ENCODE measurements at places on chromosomes 16 and 17. TPM values are rescaled to one million over a fixed set of nuclear protein-coding genes. Genes with fewer than 3 reads are reported as not detected.
A peak's percentile ranks its signal among the peaks of the same experiment; 100 is the strongest.

Gene ANKFN1
- total RNA-seq = not detected

Gene FAM171A2
- total RNA-seq = 0.78 TPM

DNA sequence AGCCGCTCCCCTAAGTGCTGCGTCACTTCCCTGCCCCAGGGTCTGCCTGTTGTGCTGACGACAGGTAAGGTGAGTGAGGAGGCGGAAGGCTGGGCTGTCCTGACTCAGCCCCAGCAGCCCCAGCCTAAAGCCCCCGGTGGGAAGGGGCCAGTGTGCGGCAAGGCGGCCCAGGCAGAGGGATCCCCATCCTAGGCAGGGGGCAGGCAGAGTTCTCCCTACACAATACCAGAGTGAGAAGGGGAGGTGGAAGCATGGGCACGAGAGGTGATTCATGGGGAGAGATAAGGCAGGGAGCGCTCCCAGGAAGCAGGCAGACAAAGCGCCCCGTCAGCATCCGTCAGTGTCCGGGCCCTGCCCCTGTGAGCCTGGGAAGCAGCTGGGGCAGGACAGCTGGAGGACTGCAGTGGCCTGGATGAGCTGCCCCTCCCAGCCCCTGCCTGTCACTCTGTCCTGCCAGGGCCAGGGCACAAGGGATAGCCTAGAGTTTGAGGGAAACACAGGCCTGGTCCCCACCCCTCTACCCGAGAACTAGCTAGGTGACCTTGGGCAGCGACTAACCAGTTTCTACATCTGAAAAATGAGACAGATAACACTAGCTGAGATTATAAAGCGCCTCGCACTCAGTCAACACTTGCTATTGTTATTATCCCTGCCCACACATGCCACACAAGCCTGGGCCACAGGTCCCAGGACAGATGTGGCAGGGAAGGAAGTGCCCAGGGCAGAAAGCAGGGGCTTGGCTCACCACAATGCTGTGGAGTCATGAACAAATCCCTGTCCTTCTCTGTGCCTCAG, 3.8 kb downstream of the FAM83G start:
- H3K4me3 ChIP-seq = no peak overlapping the region
- H3K27ac ChIP-seq = no peak overlapping the region
- no peaks in the 10 kb centered on the region for H3K27me3 ChIP-seq
- H3K36me3 ChIP-seq = peaks cover 32% of the 10 kb centered on the region

DNA sequence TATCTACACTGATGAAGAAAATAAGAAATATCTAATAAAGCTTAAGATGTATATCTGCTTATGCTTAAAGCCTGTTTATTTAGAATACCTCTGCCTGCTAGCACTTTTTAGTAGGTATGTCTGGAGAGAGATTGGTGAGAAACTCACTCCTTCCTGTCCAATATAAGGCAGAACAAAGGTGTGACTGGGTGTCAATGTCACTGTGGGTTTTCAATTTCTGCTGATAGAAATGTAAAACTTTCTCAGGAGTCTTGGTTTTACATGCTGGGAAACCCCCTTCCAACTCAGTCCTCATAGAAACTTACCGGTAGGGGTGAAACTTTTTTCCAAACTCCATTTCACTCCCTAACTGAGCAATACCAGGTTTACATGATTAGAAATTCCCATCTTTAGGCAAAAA, 17.8 kb upstream of the MPHOSPH6 start:
- peaks cover 16% of the 10 kb centered on the region for H3K27me3 ChIP-seq
- peak; percentile 33 for DNase-seq
- no peak overlapping the region for H3K27ac ChIP-seq
- H3K4me3 ChIP-seq = no peak overlapping the region
- peaks cover 23% of the 10 kb centered on the region for H3K4me1 ChIP-seq

DNA sequence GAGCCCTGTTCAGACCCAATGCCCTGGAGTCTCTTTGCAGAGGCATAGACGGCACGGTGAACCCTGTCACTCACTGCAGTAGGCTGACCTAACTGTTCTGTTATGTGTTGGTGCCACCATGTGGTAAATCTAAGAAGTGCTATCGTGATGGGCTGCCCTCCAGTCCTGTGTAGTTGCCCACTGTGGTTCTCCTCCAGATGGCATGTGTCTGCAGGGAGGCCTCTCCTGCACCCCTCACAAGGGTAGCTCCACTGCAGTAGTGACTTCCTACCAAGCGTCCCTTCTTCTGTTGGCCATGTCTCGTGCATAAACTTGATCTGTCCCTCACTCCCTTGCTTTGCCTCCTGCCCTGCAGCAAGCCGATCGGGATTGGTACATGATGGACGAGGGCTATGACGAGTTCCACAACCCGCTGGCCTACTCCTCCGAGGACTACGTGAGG, 5.8 kb downstream of the DHX38 start:
- H3K4me3 ChIP-seq = no peak overlapping the region
- peaks cover 58% of the 10 kb centered on the region for H3K36me3 ChIP-seq
- peak; percentile 72 for DNase-seq

DNA sequence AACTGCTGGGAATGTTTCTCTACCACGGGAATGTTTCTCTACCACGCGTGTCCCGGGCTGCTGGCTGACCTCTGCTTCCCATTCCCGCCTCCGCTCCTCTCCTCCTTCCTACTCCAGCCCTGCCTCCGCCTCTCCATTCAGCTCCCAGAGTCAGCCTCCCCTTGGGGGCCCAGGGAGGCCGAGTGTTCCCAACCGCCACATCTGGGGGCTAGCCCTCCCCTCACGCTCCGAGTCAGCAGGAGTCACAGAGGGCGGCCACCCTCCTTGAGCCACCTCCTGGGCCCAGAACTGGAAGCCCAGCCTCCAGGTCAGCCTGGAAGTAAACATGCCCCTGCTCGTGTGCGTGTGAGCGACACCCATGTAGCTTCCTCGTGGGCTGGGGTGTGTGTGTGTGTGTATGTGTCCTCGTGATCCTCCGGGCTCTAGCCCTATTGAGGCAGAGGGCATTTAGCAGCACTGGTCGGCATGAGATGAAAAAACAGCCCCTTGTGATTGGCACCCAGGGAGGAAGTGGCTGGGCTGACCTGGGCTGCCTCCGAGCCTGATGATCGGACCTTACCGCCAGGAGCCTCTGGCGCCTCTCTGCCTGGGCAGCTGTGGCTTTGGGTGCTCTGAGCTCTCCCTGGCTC, 7.3 kb downstream of the CYGB start:
- no peaks in the 10 kb centered on the region for H3K27me3 ChIP-seq
- peaks cover 23% of the 10 kb centered on the region for H3K4me1 ChIP-seq
- H3K4me3 ChIP-seq = no peak overlapping the region
- H3K27ac ChIP-seq = no peak overlapping the region
- no peak for DNase-seq
- H3K36me3 ChIP-seq = no peaks in the 10 kb centered on the region

DNA sequence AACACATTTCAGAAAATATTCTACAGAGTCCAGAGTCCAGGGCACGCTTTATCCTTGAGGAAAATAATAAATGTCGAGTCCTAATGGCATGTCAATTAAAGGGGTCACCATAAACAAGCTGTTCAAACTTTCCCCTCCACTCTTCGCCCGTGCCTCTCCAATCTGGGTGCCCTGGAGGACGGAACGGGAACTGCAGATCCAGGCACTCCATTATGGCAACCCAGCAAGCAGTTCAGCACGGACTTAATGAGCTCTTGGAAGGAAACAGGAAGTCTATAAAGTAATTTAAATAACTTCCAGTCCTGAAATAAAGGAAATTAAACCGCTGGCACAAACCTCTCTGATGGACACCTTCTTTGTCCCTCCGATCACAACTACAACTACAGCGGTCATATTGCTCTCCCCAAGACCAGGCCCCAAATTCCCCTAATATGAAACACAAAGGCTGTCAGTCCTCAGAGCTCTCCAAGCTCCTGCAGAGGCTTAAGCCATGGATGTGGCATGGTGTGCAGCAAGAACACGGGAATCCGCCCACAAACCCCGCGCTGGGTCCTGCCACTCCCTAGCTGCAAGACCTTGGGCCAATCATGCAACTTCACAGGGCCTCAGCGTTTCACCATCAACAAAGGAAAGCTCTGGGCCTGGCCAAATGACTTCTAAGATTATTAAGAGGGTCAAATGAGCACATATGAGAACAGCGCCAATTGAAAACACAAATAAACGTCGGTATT, 52.6 kb downstream of the ZFHX3 start:
- DNase-seq = peak; percentile 24
- no peaks in the 10 kb centered on the region for H3K36me3 ChIP-seq
- no peaks in the 10 kb centered on the region for H3K27me3 ChIP-seq
- no peak overlapping the region for H3K27ac ChIP-seq
- H3K4me3 ChIP-seq = no peak overlapping the region

Gene ITGA2B
- 1.1 TPM for total RNA-seq

DNA sequence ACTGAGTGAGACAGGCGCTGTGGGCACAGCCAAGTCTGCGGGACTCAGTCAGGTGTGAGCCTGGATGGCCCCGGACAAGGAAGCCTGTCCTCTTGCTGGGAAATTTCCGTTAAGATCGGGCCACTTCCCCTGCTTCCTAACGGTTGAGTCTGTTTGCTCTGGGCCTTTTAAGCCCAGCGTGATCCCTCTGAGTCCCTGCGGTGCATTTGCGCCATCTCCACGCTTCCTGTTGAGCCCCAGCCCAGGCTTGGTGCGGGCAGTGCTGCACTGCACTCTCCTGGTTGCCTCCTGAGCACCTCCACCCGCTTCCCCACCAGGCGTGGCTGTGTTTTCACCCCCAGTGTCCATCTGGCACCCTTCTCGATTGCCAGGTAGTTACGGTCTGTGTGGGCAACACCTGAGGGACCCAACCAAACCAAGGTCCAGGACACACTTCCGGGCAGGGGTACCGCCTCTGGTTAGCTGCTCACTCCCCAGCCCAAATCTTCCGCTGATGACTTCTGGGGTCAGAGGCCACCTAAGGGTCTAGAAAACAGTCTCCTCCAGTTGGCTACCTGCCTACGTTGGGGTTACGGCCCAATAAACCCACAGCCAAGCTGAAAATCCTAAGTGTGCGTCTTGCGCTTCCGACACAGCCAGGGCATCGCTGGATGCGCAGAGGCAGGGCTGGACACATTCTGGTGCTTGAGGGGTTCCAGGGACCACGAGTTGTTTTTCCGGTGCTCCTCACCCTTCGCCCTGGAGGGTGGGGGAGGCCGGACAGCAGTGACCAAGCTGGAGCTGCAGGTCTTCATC, 1.4 kb upstream of the SLC25A10 start:
- H3K27ac ChIP-seq = peak overlapping the region; percentile 83
- peak overlapping the region; percentile 74 for H3K4me3 ChIP-seq
- peaks cover 28% of the 10 kb centered on the region for H3K4me1 ChIP-seq
- peak; percentile 46 for DNase-seq

Gene FSCN2
- not detected for total RNA-seq

Gene PITPNM3
- total RNA-seq = 0.92 TPM

DNA sequence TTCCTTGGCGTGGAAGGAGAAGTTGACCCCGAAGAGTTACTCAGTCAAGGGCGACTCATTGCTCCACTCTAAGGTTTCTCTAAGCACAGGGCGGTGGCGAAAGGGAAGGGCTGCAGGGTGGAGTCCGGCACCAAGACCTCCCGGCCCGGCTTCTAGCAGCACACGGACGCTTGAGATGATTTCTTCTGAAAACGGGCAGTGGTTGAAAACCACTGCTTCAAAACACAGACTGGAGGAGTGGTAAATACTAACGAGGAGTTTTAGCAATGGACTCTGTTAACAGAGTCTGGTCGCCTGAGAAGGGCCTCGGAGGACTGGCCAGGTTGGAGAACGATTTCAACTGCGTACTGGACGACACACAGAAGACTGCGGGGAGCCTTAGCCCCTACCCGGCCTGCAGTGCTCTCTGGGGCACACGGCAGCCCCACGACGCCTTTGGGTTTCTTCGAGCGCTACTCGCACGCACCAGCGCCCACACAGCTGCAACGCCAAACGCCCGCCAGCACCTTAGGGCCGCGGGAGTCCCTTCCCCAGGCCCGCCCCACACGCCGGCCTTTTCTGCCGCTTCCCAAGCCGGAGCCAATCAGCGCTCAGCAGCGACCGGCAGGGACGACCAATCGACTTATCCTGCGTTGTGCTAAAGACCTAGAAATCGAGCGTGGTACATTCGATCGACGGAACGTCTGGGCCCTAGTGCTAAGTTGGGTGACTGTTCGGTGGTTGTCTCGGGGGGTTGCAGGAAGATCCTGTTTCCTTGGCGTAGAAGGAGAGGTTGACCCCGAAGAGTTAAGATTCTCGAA, 14.4 kb upstream of the CA4 start:
- DNase-seq = peak; percentile 89
- H3K27ac ChIP-seq = peak overlapping the region; percentile 63
- peak overlapping the region; percentile 80 for H3K4me3 ChIP-seq
- H3K4me1 ChIP-seq = peaks cover 24% of the 10 kb centered on the region

Gene DOC2B
- total RNA-seq = not detected

GRCh38 chr16:83269048-83269447, 538.7 kb upstream of the HSBP1 start:
- H3K4me3 ChIP-seq = no peak overlapping the region
- H3K36me3 ChIP-seq = no peaks in the 10 kb centered on the region
- DNase-seq = no peak

- H3K4me1 ChIP-seq = no peaks in the 10 kb centered on the region
- no peaks in the 10 kb centered on the region for H3K27me3 ChIP-seq
- no peak overlapping the region for H3K27ac ChIP-seq
- H3K4me3 ChIP-seq = no peak overlapping the region
Observed at GRCh38 chr16:76654088-76654820, 377.1 kb downstream of the CNTNAP4 start.

DNA sequence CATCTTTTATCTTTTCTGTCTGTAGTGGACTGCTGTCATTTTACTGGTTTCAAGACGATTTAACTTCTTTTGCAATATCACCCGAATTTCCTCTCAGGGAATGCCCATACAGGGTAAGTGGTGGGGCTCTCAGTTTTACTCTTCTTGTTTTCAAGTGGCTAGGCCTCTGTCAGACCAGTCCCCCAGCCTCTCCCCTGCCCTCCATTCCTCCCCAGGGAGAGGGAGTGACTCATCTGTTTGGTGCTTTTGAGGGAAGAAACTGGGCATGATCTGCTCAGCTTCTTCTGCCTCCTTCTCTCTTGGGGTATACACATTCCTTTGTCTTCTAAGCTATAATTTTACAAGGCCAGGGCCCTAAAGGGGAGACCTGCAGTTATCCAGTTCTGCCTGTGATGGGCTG, 332.0 kb downstream of the CBLN1 start:
- no peaks in the 10 kb centered on the region for H3K36me3 ChIP-seq
- no peaks in the 10 kb centered on the region for H3K27me3 ChIP-seq
- no peaks in the 10 kb centered on the region for H3K4me1 ChIP-seq
- no peak overlapping the region for H3K27ac ChIP-seq
- no peak for DNase-seq

Gene ARHGAP23
- 0.47 TPM for total RNA-seq

Gene CBLN1
- not detected for total RNA-seq

Gene C16orf87
- total RNA-seq = 12.5 TPM

DNA sequence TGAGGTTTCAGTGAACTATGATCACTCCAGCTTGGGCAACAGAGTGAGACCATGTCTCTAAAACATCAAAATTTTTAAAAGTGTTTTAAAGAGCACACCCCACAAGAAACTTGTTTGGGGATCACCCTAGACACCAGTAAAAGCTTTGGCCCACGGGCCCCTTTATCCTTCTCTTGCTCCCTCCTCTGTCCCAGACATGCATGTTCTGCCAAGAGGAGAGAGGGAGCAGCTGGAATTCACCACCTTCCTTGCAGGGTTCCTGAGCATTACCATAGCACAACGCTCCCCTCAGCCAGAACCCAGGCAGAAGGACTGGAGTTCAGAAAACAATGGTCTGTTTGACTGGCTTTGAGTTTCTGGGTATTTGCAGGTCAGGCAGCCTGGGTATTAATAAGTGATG, 214.3 kb upstream of the CDH5 start:
- no peak overlapping the region for H3K4me3 ChIP-seq
- H3K27me3 ChIP-seq = peaks cover 4% of the 10 kb centered on the region
- no peak overlapping the region for H3K27ac ChIP-seq
- no peaks in the 10 kb centered on the region for H3K36me3 ChIP-seq

Gene C17orf67
- 2.3 TPM for total RNA-seq
